Stimulated activated CD4-positive, alpha-beta T cell treated with anti-CD3 and anti-CD28 coated beads, TNF-alpha, amount 100 ng/mL, for 48 hours (primary cell): ENCODE measurements at places on chromosomes 12 and 14.

DNA sequence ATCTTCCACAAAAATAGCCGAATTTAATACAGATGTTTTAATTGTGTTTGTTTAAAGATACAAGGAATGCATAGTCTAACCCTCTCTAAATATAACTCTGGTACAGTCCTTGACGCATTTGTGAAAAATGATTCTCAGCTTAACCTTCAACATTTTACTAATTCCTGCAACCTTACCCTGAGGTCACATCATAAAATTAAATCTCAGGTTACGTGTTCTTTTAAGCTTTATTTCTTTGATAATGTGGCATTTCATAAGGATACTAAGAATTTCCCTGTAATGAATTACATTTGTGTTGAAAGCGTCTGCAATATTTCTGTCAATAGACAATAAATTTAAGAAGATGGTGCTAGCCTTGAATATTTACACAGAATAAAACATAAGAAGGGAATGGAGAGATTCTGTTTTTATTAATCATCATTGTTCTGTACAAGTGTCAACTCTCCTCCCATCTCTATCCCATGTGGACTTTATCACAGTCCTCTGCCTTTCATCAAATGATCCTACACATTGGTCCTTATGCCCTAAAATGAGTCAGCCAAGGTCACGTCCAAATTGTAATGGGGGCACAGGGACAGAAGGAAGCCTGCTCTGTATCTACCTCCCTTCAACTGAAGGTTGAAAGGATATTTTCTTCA is 769.3 kb upstream of the FLRT2 start:
- DNase-seq: no peak

- DNase-seq: peak; percentile 37
These were observed 6.2 kb downstream of the ISCU start for GRCh38 chr12:108568338-108569154.

GRCh38 chr12:80717856-80718255 is 1.1 kb downstream of the MYF5 start:
- DNase-seq: no peak

GRCh38 chr14:56274556-56274955 is 156.3 kb downstream of the PELI2 start:
- DNase-seq: no peak

DNA sequence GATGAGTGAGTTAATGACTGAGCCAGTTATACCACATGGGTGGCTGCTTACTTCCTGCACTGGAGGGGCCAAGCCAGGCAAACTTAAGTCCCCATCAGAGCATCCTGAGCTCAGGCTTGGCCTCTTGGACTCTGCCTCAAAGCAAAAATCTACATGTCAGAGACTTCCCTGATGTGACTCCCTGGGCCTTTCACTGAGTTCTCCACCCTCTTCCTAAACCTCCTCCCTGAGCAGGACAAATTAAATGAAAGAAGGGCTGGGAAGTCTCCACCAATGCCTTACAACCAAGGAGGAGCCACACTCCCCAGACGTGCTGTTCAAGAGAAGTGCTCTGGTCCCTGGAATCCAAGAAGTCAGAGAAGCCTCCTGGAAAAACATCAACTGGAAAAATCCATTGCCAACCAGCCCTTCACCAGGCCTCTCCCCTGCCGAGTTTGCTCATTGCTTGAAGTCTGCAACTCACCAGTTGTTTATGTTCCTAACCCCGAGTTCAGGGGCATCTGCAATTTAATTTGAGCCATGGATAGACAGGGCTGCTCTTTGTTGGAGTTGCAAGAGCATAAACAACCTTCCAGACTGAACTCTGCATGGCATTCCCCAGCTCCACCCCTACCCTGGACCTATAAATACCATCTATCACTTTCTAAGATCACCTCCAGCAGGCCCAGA is 160.5 kb downstream of the ANO2 start:
- no peak for DNase-seq

DNA sequence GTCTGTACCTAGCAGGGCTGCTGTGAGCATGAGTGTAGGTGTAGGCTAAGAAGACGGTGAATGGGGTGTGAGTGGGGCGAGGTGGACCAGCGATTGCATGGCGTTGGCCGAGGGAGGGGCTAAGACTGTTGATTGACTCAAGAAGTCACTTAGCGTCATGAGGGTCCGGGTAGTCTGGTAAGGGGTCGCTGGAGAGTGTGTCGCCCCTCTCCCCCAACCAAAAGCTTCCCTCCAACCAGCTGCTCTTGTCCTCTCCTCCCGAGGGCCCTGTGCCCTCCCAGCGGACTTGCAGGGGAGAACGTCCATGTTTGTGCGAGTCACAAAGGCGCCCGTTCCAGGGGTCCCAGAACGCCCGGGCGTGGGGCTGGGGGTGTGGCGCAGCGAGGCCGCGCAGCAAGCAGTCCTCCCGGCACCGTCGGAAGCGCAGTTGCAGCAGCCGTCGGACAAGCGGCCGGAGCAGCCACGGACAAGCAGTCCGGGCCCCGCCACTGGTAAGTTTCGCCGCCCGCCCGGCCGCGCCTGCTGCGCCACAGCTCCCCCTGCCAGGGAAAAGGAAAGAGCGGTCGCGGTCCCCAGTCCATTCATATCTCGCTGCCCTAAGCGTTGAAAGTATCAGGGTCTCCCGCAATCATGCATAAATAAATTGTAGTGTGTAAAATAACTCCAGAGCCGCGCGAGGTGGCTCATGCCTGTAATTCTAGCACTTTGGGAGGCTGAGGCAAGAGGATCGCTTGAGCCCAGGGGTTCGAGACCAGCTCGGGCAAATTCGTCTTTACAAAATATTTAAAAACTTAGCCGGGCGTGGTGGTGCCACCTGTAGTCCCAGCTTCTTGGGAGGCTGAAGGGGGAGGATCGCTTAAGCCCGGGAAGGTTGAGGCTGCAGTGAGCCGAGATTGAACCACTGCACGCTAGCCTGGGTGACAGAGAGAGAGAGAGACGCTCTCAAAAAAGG is at the start of gene CCDC63:
TSS of gene CCDC63 (plus strand) at position 373 of the 952 bp plus-strand sequence. CDS start 5,968 bp downstream, outside the sequence.
- peak; percentile 24 for DNase-seq

DNA sequence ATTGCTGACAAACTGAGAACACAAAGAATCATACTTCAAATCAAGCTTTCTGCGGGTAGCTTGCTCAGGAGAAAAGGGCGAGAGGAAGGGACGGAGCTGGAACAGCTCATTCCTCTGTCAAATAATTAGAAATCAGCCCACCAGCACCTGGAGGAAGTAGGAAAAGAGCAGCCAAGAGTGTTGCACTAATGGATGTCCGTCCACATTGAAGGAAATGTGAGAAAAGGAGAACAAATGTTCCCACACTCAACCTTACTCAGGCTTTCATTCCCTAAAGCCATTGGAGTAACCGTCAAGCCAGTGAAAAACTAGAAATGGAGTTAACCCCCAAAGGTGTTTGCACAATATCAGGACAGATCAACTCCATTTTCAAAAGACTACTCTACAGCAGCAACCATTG is 233.0 kb upstream of the PRKD1 start:
- DNase-seq: no peak

DNA sequence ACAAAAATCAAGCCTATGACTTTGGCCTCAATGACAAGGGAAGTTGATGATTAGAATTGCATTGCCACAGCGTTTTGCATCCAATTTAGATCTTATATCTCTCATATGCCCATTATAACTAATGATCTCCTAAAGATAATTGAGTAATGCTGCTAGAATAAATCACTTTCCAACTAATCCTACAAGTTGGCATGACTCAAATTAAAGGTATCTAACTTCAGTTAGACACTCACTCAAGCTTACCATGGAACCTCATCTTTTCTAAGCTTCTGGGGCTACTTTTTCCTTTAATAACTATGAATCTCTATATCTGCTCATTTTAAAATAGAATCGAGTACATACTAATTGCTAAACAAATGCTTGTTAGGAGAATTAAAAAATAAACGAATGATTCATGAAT is 427.8 kb downstream of the BTG1 start:
- DNase-seq: no peak

GRCh38 chr12:102888511-102888910 is 28.5 kb downstream of the PAH start:
- no peak for DNase-seq

DNA sequence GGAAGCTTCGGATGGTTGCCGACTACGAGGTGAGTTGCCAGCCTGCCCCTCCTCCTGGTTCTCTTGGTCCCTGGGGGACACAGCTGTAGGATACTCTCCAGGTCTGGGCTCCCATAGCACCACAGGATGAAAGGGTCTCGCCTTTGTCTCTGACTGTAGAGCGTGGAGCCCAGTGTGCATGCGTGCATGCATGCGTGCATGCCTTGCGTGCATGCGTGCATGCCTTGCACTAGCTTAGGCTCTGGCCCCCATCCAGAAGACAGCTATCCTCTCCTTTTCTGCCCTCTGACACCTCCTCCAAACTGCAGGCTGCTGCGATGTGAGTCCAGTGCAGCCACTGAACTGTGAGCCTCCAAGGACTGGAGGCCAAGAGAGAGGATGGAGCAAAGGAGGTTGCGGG is 19.1 kb downstream of the NGB start:
- DNase-seq: no peak

GRCh38 chr14:89624500-89625156 is 207.6 kb upstream of the FOXN3 start:
- no peak for DNase-seq

DNA sequence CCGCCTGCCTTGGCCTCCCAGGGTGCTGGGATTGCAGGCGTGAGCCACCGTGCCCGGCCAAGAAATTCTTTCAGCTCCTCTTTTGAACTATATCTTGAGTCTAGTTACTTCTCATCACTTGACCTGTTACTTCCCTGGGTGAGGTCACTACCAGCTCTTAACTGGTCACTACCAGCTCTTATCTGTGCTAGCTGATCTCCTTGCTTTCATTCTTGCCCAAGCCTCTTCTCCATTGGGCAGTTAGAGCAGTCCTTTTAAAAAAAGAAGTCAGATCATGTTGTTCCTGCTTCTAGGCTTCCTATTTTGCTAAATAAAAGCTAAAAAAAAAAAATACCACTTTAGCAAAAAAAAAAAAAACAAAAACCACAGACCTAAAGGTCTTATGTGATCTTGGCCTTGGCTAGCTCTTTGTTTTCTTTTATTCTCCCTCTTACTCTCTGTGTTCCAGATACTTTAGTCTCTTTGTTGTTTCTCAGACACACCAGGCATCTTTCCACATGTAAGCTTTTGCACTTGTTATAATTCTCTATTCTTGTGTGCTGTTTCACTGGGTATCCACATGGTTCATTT is 63.5 kb downstream of the RAD51B start:
- DNase-seq: no peak

DNA sequence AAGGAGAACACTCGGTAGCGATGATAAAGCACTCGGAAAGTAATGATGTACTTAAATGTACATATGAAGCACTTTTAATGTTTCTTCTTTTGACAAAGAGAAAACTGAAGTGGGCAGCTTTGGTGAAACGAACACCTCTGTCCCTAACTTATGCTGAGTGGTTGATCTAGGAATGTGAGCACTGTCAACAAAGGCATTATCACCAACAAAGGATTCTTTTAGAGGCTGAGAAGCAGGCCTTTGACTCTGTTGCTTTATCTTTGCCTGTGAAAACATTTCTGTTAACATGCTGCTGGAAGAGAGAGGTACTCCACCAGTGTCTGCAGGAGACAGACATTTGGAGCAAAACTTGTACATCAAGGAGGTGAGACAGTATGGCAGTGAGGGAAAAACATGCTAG is 103.2 kb upstream of the VRK1 start:
- no peak for DNase-seq

DNA sequence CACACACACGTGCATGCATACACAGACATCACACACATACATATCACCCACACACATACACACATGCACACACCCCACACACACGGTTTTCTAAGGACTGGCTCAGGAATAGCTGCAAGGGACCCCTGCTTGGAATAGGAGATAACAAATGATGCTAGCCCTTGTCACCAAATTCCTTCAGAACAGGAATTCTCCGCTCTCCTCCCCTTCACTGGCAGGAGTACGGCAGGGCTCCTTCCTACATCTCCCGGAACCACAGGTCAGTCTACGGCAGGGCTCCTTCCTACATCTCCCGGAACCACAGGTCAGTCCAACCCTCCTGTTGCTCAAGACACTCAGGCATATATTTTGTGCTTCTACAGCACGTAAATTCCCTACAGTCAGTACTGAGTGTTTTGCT is 23.9 kb downstream of the PHLDA1 start:
- no peak for DNase-seq

- no peak for DNase-seq
These were observed 930.2 kb upstream of the FOXG1 start for GRCh38 chr14:27836386-27836785.

DNA sequence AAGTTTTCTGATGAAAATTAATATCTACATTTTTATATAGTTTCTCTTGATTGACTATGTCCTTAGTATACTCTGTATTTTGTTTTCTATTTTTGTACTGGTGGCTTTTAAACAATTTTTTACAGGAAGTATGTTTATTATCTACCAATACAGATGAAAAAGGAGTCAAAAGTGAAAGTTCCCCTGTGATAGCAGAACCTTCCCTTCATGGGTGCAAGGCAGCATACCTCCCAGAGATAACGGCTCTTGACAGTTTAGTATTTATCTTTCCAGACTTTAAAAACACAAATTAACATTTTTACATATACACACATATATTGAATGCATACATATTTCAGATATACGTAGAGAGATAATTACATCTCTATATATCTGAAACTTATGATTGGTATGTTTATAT is 17.1 kb upstream of the FAM234B start:
- DNase-seq: no peak

GRCh38 chr12:107320929-107321631 is 227.7 kb upstream of the CRY1 start:
- DNase-seq: peak; percentile 46

GRCh38 chr12:106870116-106870515 is 85.6 kb upstream of the TMEM263 start:
- DNase-seq: no peak

- DNase-seq: no peak
These were observed 219.3 kb upstream of the PELI2 start for GRCh38 chr14:55898938-55899337.

DNA sequence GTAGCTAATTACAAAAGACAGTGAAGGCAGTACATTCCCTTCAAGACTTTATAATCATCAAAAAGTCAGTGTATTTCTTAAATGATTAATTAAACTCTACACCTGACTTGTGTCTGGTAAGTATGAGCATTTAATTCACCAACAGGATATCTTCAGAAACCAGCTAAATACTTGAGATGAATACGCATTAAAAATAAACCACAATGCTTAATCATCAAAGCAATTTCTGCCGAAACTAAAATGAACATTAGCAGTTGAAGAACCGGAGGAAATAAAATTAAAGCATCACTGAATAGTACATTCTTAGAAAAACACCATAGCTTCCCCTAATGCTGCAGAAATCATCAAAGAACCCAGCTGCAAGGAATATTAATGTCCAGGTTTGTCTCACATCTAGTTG is 32.7 kb downstream of the SLC25A21 start:
- DNase-seq: no peak

DNA sequence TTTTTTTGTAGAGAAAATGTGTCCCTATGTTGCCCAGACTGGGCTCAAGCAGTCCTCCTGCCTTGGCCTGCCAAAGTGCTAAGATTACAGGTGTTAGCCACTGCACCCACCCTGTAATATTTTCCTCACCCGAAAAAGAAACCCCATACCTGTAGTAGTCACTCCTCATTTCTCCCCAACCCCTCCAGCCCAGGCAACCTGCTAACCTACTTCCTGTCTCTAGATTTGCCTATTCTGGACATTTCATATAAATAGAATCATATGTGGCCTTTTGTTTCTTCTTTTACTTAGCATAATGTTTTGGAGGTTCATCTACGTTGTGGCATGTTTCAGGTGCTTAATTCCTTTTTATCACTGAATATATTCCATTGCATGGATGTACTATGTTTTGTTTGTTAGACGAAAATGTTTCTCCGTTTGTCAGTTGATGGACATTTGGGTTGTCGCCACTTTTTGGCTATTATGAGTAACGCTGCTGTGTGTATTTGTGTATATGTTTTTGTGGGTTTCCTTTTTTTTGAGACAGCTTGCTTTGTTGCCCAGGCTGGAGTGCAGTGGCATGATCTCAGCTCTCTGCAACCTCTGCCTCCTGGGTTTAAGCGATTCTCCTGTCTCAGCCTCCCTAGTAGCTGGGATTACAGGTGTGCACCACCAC is 6.2 kb downstream of the ANKRD13A start:
- DNase-seq: no peak
